ENCODE measurements at places on chromosomes 3 and 15. TPM values are rescaled to one million over a fixed set of nuclear protein-coding genes. Genes with fewer than 3 reads are reported as not detected.

DNA sequence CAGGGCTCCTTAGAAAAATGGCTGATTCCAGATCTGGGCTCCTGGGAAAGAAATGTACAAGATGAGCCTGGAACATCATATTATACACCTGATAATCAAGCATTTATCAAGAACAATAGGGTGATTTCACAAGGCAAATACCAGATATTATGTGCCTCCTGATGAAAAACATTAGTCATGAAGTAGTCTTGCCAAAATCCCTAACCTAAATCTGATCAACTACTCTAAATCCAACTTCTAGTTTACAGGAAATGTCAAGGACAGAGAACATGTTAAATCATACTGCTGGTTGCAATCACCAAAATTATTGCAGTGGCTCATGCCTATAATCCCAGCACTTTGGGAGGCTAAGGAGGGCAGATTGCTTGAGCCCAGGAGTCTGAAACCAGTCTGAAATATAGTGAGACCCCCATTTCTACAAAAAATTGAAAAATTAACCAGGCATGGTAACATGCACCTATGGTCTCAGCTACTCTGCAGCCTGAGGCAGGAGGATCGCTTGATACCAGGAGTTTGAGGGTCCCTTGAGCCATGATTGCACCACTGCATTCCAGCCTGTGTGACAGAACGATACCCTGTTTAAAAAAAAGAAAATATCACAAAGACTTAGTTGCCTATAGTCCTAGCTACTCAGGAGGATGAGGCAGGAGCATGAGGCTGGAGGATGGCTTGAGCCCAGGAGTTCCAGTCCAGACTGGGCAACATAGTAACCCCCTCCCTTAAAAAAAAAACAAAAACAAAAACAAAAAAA lies 34.9 kb upstream of the ATP13A3 start:
- no peaks in the 10 kb centered on the region for H3K4me1 ChIP-seq
- H3K27ac ChIP-seq: no peak overlapping the region
- no peaks in the 10 kb centered on the region for H3K36me3 ChIP-seq
- no peaks in the 10 kb centered on the region for H3K27me3 ChIP-seq
- H3K4me3 ChIP-seq: no peak overlapping the region
- no peak for DNase-seq

The EPHA6 gene
- total RNA-seq: 2.3 TPM

The CD200R1 gene
- 5.7 TPM for total RNA-seq

The MME gene
- 1.5 TPM for total RNA-seq

The MOBP gene
- not detected for total RNA-seq
